ENCODE measurements at places on chromosomes 7 and 10.
A peak's percentile ranks its signal among the peaks of the same experiment; 100 is the strongest.

- no peak for DNase-seq
Observed at GRCh38 chr10:123864923-123865322, 26.7 kb downstream of the CPXM2 start.

DNA sequence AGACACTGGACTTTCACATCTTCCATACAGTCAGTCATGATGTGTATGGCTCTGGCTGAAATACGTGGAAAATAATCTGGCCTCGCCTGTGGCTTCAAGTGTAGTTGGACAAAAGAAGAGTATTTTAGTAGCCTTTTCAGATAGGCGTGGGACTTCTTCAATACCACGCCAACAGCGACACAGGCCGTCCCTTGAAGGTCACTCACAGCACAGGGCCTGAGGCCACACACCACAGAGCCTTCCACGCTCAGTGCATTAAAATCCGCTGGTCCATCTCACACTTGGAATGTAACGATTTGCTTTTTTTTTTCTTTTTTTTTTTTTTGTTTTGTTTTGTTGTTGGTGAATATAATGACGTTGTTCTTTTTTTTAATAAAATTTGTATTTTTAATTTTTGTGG, 51.8 kb upstream of the SUN1 start:
- no peak for DNase-seq

- DNase-seq: peak; percentile 86
Observed at GRCh38 chr7:101729241-101729883, 88.1 kb upstream of the CUX1 start.

DNA sequence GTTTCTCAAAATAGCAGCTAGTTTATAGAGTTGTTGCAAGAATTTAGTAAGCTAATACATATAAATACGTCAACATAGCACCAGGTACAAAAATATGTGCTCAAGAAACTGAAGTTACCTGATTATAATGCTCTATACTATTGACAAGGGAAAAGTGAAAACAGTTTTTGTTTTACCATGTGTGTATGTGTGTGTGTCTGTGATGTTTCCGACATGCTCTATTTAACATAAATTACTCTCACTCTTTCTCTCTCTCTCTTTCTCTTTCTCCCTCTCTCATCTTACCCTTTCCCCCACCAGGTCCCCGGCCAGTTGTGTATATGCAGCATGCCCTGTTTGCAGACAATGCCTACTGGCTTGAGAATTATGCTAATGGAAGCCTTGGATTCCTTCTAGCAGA, 4.3 kb downstream of the LIPN start:
- DNase-seq: no peak

GRCh38 chr10:102542800-102543418, 39.1 kb downstream of the SUFU start:
- no peak for DNase-seq

- no peak for DNase-seq
Observed at GRCh38 chr7:85336086-85336485, 149.2 kb upstream of the SEMA3D start.

DNA sequence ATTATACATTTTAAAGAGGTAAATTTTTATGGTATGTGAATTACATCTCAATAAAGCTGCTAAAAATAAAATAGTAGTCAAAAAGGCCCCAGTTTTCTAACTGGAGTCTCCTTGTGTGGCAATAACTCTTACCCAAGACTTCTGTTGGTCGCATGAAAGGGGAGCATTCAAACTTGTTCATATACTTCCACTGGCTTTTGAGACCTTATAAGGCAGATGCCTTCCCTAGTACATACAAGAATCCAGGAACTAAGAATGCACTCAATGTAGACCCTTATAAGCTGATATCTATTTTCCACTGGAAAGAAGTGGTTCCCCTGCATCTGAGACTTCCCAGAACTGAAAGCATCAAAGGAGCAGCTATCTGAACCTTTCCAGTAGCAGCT, 13.0 kb downstream of the BCAP29 start:
- DNase-seq: no peak

- no peak for DNase-seq
Observed at GRCh38 chr7:158706273-158706704, 1.7 kb upstream of the NCAPG2 start.

All from brain microvascular endothelial cell (primary cell).